ENCODE measurements at places on chromosomes 2 and 18.

GRCh38 chr18:46243095-46243494 lies 138.9 kb downstream of the HAUS1 start:
- DNase-seq: no peak

- no peak for DNase-seq
These were observed 256.9 kb downstream of the CDH19 start for GRCh38 chr18:66346833-66347588.

DNA sequence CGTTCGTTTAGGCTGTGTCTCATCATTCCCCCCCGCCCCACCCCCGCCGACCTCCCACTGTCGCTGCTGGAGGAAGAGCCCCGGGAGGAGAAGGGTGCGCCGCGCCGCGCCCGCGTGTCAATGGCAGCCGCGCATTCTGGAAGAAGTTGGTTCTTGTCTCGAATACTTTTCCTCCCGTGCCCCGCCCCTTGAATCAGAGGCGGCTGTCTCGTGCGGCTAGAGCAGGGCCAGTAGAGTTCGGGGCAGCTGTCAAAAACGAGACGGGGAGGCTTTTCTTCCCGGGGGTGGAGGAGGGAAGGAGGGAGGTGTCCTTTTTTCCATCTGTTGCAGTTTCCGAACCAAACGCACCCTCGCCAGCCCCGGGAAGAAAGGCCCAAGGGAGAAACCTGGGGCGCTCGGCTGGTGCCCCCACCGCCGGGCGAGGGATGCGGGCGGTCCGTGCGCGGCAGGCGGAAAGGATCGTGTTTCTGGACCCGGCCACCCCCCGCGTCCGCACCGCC lies 410 bp upstream of the TGIF1 start:
- DNase-seq: no peak

GRCh38 chr2:50751311-50752031 lies 280.5 kb downstream of the NRXN1 start:
- DNase-seq: no peak

- peak; percentile 39 for DNase-seq
These were observed 1.0 kb upstream of the HDAC4 start for GRCh38 chr2:239401881-239402233.

GRCh38 chr2:187554011-187554703 lies at the start of gene TFPI:
Gene TFPI (minus strand): TSS chr2:187554435. CDS start chr2:187503768, 50,667 bp downstream.
- DNase-seq: peak; percentile 45

GRCh38 chr2:171515672-171516298 lies 6.5 kb upstream of the CYBRD1 start:
- DNase-seq: no peak

GRCh38 chr2:30491225-30491624 lies 44.2 kb downstream of the LCLAT1 start:
- no peak for DNase-seq

DNA sequence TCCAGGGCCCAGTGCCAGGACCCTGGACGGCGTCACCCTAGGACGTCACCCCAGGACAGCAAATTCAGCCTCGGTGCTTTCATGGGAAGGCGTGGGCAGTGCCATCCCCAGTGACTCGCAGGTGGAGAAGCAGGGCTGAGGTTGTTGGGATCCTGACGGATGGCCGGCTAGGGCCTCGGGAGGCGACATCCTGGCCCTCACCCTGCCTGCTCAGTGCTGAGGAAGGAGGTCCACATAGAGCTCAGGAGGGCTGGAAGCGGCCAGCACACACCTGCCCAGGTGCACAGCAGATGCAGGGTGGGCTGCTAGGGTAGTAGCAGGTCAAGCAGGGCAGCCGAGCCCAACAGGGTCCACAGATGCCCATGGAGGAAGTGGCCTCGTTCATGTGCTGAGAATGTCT lies 482.0 kb upstream of the SALL3 start:
- no peak for DNase-seq

DNA sequence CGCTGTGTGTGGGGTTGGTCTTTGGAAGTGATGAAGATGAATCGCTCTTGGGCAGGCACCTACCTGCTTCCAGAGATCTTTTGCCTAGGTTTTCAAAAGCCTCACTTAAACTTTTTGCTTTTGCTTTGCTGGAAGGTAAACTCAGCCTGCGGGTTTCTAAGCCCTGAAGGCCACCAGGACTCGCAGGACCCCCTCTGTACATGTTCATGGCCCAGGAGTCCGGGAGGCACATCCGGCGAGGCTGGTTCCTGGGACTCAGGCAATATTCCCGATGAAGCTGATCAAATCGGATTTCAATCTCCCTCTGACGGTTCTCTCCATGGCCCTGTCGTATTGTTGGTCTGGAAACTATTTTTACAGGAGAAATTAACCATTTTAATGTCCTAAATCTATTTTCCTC lies 13.2 kb downstream of the HJURP start:
- DNase-seq: no peak

DNA sequence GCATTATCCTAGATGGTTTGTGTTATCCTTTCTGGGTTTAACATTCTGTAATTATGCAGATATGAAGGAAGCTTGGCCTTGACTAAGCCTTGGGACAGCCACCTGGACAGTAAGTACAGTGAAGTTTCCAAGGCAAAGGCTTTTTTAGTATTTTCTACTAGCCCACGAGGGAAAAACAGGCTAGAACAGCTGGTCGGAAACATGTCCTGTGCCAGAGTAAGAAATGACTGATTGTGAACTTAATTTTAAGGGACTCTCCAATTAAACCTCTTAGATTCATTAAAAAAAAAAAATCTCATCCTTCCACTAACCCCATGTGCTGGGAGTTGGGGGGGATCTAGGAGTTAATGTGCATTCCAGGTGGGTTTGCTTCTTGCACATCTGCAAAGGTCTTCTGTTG lies 720.8 kb downstream of the SLC4A3 start:
- no peak for DNase-seq

GRCh38 chr2:241562269-241562891 lies 3.8 kb downstream of the BOK start:
- DNase-seq: no peak

GRCh38 chr2:235268535-235268934 lies 225.3 kb upstream of the AGAP1 start:
- no peak for DNase-seq

- DNase-seq: no peak
These were observed 104.1 kb upstream of the OTOS start for GRCh38 chr2:240244543-240244942.

DNA sequence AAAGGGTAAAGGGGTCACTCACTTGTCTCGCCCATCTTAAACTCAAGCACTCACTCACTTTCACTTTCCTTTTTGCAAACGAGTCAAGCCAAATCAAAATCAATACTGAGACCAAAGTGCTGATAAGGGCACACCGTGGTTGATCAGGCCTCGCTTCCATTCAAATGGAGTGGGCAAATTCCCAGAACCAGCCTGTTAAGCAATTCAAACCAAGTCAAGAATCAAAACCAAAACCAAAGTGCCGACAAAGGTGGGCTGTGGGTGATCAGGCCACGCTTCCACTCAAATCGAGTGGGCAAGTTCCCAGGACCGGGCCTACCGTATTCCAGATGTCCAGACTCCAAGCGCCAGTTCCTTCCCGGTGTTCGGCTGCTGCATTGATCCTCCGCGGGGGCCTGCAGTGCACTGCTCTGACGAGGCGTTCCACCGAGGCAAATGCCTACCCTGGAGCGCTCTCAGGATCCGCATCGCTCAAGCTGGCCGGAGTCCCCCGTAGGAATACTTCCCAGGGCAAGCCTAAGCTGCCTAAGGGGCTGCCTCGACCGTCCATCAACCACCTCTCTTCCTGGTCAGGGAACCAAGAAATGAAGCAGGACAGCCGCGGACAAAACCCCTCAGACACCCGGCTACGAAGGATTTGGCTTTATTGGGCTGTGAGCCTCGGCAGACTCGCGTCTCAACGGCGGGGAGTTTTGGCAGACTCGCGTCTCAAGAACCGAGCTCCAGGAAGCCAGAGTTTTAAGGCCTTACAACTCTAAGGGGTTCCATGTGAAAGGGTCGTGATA lies 89.9 kb upstream of the SLC1A4 start:
- DNase-seq: no peak

GRCh38 chr2:158456309-158457066 lies at the start of the genes CCDC148 and PKP4:
Gene CCDC148 (minus strand): TSS chr2:158456753. CDS start chr2:158456439, 314 bp downstream.
Gene PKP4 (plus strand): TSS chr2:158456952. CDS start chr2:158533185, 76,233 bp downstream.
- DNase-seq: peak; percentile 87

GRCh38 chr18:31720867-31721266 lies 36.5 kb upstream of the B4GALT6 start:
- DNase-seq: no peak

DNA sequence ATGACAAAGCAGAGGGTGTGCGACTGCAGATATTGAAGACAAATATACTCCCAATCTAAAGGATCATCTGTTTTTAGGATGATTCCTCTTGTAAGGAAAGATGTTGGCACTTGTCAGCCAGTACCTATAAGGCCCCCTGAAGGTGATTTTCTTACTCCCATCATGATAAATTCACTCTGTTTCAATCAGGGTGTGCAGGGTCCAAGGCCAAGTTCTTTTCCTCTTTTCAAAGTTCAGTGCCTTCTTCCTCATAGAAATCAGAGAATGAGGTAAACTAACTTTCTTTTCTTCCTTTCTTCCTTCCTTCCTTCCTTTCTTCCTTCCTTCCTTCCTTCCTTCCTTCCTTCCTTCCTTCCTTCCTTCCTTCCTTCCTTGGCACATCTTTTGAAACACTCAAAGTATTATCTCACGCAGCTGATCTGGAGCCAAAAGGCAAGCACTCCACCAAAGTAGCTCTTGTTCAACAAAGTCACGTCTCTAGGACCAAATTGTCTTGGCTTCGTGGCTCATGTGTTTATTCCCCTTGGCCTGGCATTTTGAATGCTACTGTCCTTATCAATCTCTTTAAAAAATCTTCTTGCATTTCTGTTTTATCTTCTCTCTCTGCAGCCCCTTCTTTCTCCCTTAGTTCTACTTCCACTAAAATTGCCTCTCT lies 87.7 kb downstream of the DCC start:
- no peak for DNase-seq

- no peak for DNase-seq
These were observed 339.1 kb downstream of the SOX11 start for GRCh38 chr2:6031200-6031867.

DNA sequence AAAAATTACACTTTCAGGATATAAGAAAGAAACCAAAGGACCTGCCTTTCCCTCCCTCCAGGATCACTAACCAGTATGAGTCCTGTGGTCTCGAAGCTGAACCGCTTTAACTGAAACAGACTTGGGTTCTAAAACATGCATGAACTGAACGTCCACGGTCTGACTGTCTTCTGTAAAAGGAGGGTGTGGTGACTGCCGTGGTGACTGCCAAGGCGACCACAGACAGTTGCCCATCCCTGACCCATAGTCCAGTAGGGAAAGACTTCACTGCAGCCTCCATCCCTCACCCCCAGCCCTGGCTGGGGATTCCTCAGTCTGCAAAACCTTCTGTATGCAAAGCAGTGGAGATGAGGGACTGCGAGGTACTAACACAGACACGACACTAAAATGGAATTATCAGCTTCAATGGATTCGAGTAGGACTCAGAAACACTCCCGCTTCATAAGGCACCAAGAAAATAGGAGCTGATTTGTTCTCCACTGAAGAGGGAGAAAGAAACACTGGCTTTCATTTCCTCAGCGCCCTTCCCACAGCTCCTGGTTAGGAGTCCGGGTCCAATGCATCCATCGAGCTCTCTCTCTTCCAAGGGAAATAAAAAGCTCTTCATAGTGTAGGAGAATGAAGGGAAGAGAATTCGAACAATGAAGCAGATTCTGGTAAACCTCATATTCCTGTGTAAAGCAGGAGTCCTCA lies 197.2 kb downstream of the HDAC4 start:
- no peak for DNase-seq

GRCh38 chr2:26969077-26969844 lies 1.2 kb upstream of the MAPRE3 start:
- DNase-seq: peak; percentile 39

- DNase-seq: no peak
These were observed 23.9 kb upstream of the ALLC start for GRCh38 chr2:3633982-3634595.

- no peak for DNase-seq
These were observed 64.3 kb upstream of the FZD7 start for GRCh38 chr2:201969241-201969937.

DNA sequence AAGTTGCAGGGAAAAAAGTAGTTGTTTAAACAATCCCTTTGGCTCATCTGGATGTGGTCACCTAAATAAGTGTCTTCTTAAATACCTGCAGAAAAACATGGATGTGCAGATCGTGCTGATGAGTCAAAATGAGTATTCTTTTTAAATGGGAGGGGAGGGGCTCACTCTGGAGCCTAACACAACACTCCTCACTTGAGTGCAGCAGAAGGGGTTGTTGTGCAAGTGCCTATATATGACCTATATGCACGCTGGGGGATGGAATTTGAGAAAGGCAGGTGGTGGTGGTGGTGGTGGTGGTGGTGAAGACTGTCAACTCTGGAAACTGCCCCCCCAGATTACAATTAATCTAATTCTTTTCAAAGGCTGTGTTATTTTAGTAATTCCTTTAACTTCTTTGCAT lies 77.9 kb upstream of the FAM124B start:
- no peak for DNase-seq

- DNase-seq: no peak
These were observed 167.3 kb downstream of the HRH4 start for GRCh38 chr18:24627644-24628315.

DNA sequence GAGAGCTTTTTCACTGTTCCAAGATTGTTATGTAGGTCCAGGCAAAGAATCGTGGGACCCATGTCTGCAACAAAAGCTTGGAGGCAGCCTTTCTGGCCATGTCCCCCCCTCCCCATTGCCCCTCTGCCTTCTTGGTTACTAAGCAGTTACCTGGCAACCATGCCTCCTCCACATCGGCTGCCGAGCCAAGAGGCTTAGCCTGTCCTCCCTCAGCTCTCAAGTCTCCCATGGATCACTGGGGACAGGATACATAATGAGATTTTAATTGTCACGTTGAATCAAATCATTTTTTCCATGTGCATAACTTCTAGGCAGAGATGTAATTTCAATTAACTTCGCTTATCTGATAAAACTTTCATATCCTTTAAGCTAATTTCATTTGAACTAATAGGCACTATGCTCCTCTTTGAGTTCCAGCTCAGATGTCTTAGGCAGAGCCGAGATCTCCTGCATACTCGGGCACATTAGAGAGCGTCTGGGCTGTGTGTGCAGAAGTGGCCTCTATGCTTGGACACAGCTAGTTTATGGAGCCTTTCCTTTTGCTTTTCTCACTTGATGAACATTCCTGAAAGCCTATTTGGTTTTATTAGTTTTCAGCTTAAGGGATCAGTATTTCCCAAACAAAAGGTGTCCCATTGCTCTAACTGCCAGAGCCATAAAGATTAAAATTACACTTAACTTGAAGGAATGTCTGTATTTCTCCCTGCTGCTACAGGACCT lies 80.7 kb downstream of the LYPD1 start:
- no peak for DNase-seq

GRCh38 chr2:184597571-184597991 lies 748 bp upstream of the ZNF804A start:
- DNase-seq: peak; percentile 81

GRCh38 chr2:75294362-75294761 lies 95.0 kb upstream of the TACR1 start:
- DNase-seq: no peak

GRCh38 chr2:9089831-9090230 lies 86.3 kb upstream of the MBOAT2 start:
- no peak for DNase-seq

GRCh38 chr2:159497256-159497655 lies 119.1 kb downstream of the BAZ2B start:
- DNase-seq: peak; percentile 91

- DNase-seq: no peak
These were observed 35.0 kb downstream of the SNED1 start for GRCh38 chr2:241033336-241033987.
